ENCODE measurements at places on chromosomes 4 and X.

GRCh38 chr4:15100380-15100779 is 98.1 kb downstream of the CPEB2 start:
- no peak for DNase-seq

DNA sequence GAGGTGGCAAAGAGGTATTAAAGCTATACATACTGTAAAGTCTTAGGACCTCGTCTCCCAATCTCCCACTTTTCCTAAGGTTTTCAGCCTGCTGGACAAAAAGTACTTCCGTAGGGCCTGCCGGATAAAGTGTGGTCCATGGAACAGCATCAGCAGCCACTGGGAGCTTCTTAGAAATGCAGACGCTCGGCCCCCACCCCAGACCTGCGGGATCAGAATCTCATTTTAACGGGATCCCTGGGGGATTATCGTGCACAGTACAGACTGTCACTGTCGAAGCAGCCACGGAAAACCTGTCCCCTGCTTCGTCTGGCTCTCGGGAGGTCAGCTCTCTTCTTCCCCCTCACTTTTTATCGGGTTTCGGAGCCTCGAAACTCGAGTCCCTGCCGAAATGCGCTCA is 802 bp downstream of the ADGRG2 start:
- no peak for DNase-seq

DNA sequence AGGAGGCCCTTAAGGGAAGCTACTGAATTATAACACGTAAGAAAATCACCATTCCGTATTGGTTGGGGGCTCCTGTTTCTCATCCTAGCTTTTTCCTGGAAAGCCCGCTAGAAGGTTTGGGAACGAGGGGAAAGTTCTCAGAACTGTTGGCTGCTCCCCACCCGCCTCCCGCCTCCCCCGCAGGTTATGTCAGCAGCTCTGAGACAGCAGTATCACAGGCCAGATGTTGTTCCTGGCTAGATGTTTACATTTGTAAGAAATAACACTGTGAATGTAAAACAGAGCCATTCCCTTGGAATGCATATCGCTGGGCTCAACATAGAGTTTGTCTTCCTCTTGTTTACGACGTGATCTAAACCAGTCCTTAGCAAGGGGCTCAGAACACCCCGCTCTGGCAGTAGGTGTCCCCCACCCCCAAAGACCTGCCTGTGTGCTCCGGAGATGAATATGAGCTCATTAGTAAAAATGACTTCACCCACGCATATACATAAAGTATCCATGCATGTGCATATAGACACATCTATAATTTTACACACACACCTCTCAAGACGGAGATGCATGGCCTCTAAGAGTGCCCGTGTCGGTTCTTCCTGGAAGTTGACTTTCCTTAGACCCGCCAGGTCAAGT is 6.9 kb upstream of the MSANTD1 start:
- DNase-seq: peak; percentile 45

DNA sequence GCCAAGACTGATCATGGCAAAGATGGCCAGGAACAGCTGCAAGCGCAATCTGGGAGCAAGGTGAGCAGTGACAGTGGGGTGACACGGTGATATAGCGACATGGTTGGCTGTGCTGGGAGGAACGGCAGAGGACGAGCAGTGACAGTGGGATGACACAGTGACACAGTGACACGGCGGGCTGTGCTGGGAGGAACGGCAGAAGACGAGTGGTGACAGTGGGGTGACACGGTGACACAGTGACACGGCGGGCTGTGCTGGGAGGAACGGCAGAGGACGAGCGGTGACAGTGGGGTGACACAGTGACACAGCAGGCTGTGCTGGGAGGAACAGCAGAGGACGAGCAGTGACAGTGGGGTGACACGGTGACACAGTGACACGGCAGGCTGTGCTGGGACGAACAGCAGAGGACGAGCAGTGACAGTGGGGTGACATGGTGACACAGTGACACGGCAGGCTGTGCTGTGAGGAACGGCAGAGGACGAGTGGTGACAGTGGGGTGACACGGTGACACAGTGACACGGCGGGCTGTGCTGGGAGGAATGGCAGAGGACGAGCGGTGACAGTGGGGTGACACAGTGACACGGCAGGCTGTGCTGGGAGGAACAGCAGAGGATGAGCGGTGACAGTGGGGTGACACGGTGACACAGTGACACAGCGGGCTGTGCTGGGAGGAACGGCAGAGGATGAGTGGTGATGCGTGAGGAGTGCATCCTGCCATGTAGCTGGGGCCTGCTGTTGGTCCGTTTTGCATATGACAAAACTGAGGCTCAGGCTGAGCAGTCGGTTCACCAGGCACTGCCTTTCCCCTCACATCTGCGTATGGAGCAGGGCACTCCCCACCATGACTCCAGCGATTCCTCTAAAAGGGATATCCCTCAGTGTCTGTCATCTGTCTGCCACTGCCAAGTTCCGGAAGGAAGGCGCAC is 36.0 kb upstream of the MXD4 start:
- DNase-seq: no peak

- peak; percentile 0 for DNase-seq
Observed at GRCh38 chrX:119121341-119121740, 6.3 kb downstream of the KIAA1210 start.

- DNase-seq: no peak
Observed at GRCh38 chr4:54092405-54093323, 7.3 kb upstream of the GSX2 start.

GRCh38 chr4:12360391-12360790 is 931.7 kb upstream of the HS3ST1 start:
- DNase-seq: no peak

DNA sequence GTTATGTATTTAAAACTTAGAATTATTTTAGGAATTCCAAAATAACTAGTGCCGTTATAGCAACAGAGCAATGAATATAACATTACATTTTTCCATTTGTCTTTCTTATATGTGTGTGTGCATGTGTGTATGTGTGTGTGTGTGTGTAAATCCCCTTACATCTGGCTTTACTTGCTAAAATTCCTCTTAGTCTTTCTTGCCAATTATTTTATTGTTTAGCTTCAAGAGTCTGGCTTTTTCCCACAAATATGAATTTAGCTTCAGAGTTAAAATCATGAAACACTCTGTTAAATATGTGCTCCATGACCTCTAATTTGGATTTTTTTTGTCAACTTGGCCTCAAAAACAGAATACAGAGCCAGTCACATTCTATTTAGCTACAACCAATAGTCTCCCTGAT is 18.9 kb downstream of the FGF13 start:
- no peak for DNase-seq

- DNase-seq: peak; percentile 77
Observed at GRCh38 chr4:80173401-80173800, 23.9 kb upstream of the PRDM8 start.

- no peak for DNase-seq
Observed at GRCh38 chr4:95580226-95580625, 31.5 kb upstream of the UNC5C start.

- DNase-seq: no peak
Observed at GRCh38 chrX:30161043-30161442, 54.3 kb upstream of the MAGEB2 start.

DNA sequence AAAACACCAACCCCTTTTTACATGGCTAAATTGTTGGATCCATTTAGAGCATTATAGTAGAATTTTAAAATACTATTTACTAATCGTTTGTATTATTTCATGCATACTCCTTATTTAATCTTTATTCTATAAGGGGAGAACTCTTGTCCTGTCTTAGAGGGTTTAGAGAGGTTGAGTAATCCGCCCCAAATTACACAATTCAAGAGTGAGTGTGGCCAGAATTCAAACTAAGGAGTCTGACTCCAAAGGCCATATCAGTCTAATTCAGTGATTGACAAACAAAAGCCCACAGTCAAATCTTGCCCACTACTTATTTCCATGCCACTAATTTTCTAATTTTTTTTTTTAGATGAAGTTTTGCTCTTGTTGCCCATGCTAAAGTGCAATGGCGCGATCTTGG is 33.7 kb upstream of the NEIL3 start:
- DNase-seq: no peak

DNA sequence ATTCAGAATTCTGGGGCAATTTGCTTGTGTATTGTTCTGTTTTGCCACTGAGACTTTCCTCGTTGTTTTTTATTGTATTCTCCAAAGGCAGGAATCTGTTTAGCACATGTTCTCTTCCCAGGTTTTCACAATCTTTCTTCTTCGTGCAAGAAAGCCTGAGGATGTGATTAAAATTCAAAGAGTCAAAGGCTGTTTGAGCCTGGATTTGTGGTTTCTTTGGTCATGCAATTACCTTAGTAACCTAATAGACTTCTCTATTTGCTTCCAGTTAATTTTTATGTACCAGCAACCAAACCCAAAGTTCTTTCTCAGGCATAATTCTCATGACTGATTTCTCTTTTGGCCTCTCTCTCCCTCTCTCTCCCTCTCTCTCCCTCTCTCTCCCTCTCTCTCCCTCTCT is 1420.1 kb upstream of the TENM3 start:
- no peak for DNase-seq

DNA sequence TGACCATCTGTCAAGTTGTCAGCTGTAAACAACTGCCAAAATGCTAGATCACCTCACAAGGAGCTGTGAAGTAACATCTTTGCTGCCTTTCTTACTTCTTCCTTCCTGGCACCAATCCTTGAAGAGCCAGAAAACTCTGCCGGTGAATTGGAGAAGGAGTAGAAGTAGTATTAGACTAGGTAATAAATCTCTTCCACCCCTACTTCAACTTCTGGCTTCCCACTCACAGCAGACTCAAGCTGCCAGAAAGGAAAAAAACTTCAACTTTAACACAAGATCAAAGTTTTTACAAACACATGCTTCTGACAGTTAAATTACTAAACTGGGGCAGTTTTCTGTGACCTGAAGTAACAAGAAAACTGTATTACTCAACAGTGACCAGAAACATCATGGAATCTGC is 164.7 kb upstream of the SLC7A11 start:
- peak; percentile 19 for DNase-seq

DNA sequence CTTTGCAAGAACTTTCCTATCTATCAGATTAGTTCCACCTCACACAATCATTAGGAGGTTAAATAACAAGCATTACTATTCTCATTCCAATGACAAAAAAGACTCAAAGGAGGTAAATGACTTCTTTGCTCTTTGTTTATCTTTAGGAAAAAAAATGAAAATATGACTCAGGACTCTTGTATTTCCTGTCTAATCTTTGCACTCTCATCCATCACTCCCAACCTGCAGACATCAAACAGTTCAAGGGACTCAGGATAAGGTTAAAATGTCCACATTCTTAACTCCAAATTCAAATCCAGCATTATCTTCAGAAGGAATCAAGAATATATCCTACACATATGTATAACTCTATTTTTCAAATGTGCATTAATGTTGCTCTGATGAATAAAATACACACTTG is 139.6 kb downstream of the UNC5C start:
- no peak for DNase-seq

- no peak for DNase-seq
Observed at GRCh38 chr4:130486186-130486585, 1390.2 kb downstream of the C4orf33 start.

- DNase-seq: peak; percentile 37
Observed at GRCh38 chr4:120853161-120853935, 69.2 kb downstream of the PRDM5 start.

- DNase-seq: no peak
Observed at GRCh38 chr4:132269303-132269990, 879.6 kb upstream of the PCDH10 start.

DNA sequence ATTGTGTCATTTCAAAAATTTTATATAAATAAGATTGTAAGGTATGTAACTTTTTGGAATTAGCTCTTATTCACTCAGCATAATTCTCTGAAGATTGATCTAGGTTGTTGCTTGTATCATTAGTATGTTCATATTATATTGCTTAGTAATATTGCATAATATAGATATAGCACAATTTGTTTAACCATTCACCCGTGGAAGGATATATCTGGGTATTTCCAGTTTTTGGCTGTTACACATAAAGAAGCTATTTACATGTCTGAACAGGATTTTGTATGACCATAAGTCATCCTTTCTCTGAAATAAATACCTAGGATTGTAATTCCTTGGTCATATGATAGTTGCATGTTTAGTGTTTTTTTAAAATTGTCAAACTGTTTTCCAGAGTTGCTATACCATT is 82.5 kb downstream of the CPEB2 start:
- DNase-seq: no peak

GRCh38 chrX:50100188-50100587 is 100.6 kb downstream of the AKAP4 start:
- DNase-seq: peak; percentile 7

- DNase-seq: peak; percentile 11
Observed at GRCh38 chr4:146029939-146030710, 91.5 kb upstream of the ZNF827 start.

DNA sequence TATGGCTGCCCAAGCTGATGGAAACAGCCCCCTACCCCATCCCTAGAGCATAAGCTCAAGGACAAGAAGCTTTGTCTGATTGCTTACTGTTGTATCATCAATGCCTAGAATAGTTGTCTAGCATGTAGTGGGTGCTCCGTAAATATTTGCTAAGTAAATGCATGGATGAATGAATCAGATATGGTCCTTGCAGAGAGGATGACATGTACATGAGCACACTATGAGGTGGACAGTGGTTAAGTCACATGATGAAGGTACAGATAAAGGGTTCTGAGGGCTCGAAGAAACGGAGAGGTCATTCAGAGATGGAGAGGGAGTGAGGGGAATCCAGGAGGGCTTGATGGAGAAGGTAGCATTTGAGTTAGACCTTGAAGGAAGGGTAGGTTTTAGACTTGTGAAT is 214.2 kb downstream of the RBMX2 start:
- DNase-seq: no peak

- no peak for DNase-seq
Observed at GRCh38 chrX:10656214-10656613, 35.8 kb upstream of the MID1 start.

DNA sequence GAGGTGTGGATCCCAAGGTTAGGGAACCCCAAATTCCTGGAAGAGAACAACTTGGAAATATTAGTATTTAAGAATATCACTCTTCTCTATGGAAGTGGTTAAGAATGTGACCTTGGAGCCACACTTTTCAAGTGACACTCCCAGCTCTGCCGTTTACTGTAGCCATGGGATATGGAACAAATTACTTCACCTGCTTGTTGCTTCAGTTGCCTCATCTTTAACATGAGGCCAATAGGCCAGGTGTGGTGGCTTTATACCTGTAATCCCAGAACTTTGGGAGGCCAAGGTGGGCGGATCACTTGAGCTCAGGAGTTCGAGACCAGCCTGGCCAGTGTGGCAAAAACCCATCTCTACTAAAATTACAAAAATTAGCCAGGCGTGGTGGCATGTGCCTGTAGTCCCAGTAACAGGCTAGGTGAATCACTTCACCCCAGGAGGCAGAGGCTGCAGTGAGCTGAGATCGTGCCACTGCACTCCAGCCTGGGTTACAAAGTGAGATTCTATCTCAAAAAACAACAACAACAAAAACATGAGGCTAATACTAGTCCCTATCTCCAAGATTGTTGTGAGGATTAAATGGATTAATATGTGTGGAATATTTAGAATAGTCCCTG is 13.0 kb downstream of the IL13RA1 start:
- no peak for DNase-seq

DNA sequence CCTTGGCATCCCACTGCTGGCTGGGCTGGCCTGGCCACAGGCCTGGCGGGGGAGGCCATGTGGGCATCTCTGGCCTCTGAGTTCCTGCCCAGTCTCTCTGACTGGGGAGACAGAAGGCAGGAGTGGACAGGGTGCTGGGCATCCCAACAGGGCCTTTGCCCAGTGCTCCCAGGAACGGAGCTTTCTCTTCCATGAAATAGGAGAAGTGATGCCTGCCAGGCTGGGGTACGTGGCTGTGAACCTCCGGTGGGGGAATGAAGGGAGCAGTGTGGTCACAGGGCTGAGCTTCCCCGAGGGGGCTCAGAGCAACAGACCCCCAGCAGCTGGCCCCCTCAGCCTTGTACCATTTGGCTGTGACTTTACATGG is 40.4 kb upstream of the HMX1 start:
- no peak for DNase-seq

GRCh38 chrX:77652095-77652494 is 133.9 kb downstream of the ATRX start:
- DNase-seq: no peak
